ENCODE measurements at places on chromosomes 6 and 20. TPM values are rescaled to one million over a fixed set of nuclear protein-coding genes. Genes with fewer than 3 reads are reported as not detected.

DNA sequence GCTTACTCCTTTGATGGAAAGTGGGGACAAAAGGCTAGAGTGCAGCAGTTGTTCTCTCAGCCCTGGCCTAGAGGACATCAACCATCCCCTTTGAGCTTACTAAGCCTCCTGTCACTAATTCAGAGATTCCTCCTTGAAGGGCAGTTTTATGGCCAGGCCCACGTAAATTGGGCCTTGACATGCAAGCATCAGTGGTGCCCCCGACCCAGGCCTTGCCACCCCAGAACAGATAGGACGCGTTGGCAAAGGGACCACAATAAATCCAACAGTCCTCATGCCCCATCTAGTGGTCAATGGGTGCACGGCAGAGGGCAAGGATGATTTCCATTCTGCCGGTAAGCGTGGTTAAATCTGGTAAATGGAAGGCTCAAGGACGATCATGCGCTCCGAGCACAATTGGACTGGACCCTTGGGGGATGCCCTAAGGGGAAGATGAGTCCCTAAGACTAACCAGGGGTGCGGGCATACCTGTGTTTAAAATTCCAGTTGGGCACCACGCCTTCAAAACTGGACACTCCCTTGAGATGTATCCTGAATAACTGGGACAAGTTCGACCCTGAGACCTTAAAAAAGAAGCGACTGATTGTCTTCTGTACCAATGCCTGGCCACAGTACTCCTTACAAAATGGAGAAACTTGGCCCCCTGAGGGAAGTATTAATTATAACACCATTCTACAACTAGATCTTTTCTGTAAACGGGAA is 32.6 kb downstream of the CEP85L start:
- peak; percentile 30 for DNase-seq

DNA sequence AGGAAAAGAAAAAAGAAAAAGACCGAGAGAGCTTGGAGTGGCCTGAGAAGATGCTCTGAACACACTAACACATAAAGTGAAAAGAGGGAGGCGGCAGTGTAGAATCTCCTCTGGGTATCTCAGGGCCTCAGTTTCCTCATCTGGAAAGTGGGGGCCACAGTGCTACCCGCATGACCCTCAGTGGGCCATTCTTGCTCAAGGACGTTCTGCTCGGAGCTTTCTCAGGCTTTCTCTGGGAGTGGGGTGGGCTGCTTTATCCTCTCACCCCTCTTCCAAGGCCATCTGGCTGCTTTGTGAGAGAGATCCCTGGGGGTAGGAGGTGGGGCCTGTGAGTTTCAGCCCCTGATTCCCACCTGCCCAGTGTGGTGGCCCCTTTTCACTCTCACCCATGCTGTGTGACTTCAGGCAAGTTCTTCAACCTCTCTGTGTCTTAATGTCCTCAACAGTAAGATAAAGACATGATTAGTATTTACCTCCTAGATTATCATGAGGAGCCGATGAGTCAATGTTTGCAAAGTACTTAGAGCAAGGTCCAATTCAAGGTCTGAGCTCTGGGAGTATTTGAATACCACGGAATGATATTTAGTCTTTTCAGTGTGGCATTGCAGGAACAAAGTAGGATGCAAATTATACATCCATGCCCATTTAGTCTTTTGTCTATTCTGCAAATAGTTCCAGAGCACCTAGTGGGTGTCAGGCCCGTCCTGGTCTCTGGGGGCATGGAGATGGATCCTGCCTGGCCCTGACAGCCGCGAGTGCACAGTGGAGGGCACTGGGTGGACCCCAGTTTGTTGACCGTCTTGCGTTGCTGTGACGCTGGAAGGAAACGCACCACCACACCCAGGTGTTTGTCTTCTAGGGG is 34.3 kb downstream of the SRC start:
- DNase-seq = peak; percentile 21

The MAP3K5 gene
- total RNA-seq = 5.4 TPM

GRCh38 chr6:17640477-17640917 is 40.4 kb downstream of the FAM8A1 start:
- no peak for DNase-seq

The FERMT1 gene
- total RNA-seq = 22.4 TPM

DNA sequence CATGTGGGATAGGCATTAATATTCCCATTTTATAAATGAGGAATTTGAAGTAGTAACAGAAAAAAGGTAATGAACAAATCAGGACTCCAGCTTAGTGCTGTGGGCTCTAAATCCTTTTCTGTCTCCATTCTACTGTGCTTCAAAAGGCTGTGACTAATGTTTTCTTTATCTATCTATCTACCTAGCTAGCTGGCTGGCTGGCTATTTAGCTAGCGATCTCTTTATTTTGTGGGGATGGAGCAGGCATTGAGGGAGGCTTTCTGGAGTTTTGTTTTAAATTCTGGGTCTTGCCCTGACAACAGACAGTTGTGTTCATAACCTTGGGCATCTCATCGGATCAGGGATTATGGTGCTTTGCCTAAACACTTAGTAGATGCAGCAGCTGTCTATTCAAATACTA is 139.2 kb downstream of the SOX4 start:
- DNase-seq = no peak

The GGTLC1 gene
- total RNA-seq = not detected

DNA sequence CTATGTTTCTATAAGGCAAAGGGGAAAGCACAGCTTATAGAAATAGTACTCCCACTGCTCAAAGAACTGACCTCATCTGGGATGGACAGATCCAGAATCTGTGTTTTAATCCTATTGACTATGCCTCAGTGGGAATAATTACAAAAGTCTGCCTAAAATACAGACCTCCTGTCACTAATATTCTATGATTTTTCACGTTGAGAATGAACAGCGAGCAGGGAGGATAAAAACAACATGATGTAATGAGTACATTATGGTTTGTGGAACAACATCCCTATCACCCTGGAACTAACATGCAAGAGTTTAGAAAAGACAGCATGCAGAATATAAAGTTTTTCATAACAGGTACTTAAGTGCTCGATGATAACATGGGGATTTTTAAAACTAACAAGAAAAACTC is 53.9 kb downstream of the EPHA7 start:
- DNase-seq = no peak

DNA sequence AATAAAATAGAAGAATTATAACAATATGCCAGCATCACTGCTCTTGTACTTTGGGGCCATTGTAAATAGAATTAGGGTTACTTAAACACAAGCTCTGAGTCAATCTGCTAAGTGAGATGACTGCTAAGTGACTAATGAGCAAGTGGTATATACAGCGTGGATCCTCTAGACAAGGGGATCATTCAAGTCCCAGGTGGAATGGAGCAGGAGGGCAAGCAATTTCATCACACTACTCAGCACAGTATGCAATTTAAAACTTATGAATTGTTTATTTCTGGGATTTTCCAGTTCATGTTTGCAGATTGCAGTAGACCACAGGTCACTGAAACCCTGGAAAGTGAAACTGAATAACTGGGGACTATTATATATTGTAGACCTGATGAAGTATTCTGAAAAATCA is 235.3 kb downstream of the BTBD3 start:
- peak; percentile 93 for DNase-seq

The ARHGAP40 gene
- total RNA-seq = 0.03 TPM

The EBF4 gene
- total RNA-seq = not detected

- no peak for DNase-seq
Observed at GRCh38 chr20:21397341-21398108, at the start of gene NKX2-4. Gene NKX2-4, minus strand, starts transcription at chr20:21397526. Its CDS starts 127 bp downstream, at chr20:21397399.

The RAET1L gene
- not detected for total RNA-seq

- no peak for DNase-seq
Observed at GRCh38 chr6:733431-734219, 40.7 kb upstream of the EXOC2 start.

- no peak for DNase-seq
Observed at GRCh38 chr20:19427913-19428312, 215.5 kb downstream of the SLC24A3 start.

- DNase-seq = no peak
Observed at GRCh38 chr20:23159947-23160318, 73.8 kb upstream of the CD93 start.

DNA sequence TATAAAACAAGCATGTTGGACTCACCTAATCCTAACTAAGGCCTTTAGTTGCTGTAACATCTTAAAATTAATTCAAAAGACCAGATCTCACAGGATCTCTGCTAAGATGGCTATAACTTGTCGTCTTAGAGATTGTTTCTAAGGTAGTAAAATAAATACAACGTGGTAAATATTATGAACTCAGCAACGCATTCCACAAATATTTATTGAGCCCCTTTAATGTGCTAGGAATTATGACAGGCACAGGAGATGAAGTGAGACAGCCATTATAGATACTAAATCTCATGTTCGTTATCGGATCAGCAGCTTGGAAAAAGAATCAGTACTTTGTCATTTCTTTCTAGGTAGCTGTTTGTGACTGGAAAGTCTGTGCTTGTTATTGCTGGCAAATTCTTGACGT is 20.9 kb upstream of the MCM3 start:
- DNase-seq = no peak

- DNase-seq = no peak
Observed at GRCh38 chr6:24659561-24659960, 7.1 kb downstream of the TDP2 start.

DNA sequence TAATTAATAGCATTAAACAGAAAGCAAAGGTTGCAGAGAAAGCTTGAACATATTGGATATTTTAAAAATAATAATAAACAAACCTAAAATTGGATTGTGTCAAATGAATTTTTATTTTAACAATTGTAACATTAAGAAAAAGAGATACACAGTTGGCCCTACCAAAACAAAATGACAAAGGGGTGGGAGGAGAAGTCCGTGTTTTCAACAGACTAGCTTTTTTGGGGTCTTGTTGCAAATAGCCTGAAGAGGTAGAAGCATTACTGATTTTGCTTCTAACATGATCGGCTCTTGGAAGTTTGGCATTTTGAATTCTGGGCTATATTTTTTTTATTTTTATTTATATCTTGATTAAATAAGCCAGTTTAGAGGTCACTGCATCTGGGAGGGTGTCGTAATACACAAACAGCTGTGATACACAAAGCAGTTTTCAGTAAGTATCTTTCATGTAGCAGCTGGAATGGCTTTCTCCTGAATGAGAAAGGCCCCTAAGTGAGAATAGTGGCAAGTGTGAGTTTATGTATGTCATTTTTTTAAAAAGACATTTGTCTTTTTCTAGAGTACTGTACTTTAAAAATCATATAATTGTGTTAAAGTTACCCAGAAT is 85.5 kb upstream of the ZNF217 start:
- no peak for DNase-seq

- peak; percentile 66 for DNase-seq
Observed at GRCh38 chr6:30130887-30131862, 4.8 kb upstream of the TRIM40 start.

DNA sequence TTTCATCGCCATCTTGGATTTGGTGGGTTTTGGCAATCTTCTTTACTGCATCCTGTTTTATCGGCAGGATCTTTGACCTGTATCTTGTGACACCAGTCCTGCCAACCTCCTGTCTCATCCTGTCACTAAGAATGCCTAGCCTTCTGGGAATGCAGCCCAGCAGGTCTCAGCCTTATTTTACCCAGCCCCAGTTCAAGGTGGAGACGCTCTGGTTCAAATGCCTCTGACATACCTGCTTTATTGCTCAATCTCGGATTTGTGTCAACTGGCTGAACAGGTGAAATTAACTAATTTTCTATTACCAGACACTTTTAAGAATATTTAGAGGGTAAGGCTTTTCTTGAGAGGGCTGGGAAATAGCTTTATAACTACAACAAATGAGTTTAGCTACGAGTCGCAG is 102.5 kb downstream of the SASH1 start:
- DNase-seq = no peak

The TINAG gene
- total RNA-seq = not detected

- no peak for DNase-seq
Observed at GRCh38 chr20:20608641-20609040, 103.8 kb downstream of the RALGAPA2 start.

The KIF25 gene
- total RNA-seq = not detected

The RNF39 gene
- total RNA-seq = 0.06 TPM

GRCh38 chr20:33933469-33933909 is 60.2 kb upstream of the RALY start:
- peak; percentile 22 for DNase-seq

The SPATA25 gene
- total RNA-seq = 0.34 TPM

DNA sequence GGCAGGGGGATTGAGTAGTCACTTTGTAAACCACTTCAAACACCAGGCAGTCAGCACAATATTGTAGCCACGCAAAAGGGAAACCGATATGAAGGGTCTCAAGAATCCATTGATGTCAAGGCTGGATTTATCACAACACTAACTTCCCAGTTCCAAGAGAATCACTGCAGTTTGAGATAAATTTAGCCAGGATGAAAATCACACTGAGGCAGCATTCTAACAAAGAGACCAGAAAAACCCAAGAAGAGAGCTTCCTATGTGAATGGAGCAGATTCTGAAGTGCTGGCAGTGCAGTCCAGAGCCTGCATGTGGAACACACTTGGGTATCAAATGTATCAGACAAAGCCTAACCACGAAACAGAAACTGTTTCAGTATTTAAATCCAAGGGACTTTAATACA is 84.6 kb downstream of the KIF16B start:
- no peak for DNase-seq

DNA sequence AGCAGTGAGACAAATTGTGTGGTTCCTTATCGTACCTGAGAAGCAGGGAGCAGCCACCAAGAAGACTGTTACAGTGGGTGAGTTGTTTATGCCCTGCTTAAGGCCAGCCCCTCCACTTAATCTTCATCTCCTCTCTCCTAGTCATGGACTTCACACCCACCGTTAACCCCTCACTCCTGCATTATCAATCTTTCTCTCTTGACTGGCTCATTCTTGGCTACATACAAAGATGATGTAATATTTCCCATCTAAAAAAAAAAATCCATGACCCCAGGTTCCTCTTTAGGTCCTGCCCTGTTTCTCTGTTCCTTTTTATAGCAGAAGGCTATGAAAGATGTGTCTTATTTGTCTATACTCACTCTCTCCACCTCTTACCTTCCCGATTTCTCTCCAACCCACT is 72.4 kb downstream of the SHLD1 start:
- no peak for DNase-seq

GRCh38 chr6:89154131-89154530 is 8.3 kb downstream of the PM20D2 start:
- DNase-seq = no peak

GRCh38 chr20:57289391-57290177 is 23.1 kb upstream of the BMP7 start:
- DNase-seq = no peak

The DEFB132 gene
- not detected for total RNA-seq

- no peak for DNase-seq
Observed at GRCh38 chr20:43917380-43917779, 2.7 kb downstream of the TOX2 start.

DNA sequence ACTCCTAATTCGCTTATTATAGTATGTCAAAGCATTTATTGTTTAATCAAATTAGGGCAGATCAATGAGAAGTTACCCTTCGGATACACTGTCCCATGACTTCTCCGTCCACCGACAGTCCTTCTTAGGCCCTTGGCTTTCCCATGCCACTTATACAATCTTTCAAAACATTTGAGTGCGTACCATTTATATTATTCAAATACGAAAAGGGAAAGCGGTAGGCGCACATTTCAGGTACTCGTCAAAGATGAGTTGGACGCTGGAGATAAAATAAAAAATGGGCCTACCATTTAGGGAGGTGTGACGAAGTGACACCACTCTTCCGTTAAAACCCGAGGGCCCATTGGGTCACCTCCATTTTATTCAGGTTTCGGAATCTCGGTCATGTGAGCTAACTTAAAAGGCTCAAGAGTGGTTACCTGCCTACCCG is 542 bp upstream of the AFG1L start:
- no peak for DNase-seq

Measured in HT1080 (cell line).